ENCODE measurements at places on chromosomes 6 and 20.

GRCh38 chr6:56025795-56026194 lies 150.4 kb upstream of the BMP5 start:
- no peak for DNase-seq

- no peak for DNase-seq
Measured at GRCh38 chr6:136251394-136251793, 1.3 kb upstream of the MTFR2 start.

GRCh38 chr6:125117818-125118217 lies 35.8 kb upstream of the TPD52L1 start:
- DNase-seq = no peak

DNA sequence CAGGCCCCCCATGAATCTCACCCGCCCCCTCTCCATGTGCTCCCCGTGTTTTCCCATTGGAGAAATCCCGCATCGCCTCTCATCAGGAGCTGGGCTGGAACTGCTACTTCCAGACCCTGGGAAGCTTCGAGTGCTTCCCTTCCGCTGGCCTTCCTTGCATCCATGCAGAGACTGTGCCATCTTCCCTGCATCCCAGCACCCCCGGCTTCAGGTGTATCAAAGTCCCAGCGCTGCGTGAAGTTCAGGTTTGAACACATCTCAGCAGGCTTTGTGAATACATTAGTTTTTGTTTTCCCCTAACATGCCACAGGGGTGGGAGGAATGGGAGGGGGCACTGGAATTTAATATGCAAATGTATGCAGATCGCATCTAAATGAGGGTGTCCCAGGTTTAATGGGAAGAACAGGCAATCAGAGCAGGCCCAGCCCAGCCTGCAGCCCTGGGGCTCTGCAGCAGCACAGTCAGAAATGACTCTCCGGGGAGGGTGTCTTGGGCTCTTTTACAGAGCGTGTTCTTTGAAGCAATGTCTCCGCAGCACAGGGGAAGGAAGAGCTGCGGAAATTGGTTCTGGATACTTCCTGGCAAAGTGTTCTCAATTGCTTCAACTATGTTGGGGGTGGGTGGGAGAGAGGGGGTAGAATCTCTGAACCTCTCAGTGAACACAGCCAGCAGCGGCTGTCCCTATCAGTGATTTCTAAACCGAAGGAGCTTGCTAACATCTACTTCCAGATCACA lies 8.3 kb upstream of the MMP9 start:
- DNase-seq = no peak

DNA sequence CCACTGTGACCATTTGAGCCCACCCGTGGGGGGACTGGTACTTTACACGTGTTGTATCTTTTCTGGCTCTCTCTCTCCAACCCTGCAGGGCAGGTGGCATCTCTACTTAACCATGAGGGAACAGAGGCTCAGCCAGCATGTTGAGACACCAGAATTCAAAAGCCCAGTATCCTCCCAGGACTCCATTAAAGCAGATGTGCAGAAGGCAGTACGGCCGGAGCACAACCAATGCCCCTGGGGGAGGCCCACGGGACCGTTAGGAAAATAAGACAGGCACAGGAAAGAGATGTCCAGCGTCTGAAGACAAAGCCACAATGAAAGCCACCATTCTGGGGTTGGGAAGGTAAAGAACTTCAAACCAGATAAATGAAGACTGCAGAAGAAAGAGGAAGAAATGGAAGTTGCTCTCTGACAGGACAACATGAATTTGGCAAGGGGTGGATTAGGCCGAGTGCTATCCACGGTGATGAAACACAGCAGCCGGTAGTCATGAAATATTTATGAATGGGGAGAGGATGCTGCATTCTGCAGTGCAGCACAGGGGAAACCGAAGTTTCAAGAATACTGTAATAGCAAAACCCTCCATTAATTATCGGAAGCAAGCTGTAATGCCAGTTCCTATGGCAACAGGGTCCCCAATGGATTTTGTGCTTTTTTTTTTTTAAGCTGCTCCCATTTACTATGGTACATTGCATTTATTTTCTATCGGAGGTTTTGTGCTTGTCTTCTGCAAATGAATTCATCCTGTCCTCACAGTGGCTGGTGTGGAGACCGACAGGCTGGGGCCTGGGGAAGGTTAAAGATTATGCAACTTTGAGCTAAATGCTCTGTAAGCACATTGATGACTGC lies 179.4 kb downstream of the NRN1 start:
- no peak for DNase-seq

DNA sequence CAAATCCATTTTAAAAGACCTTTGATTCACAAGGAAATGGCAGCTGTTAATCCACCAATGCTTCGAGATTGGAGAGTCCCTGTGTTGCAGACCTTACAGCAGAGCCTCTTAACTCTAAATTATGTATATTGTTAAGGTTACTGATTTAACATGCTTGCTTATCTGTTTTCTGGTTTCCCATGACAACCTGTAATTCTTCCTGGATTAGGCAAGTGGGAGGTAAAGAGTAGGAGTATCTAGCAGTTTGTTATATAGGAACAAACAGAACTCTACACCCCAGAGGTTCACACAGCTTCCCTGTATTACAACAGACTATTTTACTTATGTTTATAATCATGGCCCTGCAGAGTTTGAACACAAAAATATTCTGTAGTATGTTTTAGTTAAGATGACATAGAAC lies 39.5 kb downstream of the NKX2-4 start:
- no peak for DNase-seq

DNA sequence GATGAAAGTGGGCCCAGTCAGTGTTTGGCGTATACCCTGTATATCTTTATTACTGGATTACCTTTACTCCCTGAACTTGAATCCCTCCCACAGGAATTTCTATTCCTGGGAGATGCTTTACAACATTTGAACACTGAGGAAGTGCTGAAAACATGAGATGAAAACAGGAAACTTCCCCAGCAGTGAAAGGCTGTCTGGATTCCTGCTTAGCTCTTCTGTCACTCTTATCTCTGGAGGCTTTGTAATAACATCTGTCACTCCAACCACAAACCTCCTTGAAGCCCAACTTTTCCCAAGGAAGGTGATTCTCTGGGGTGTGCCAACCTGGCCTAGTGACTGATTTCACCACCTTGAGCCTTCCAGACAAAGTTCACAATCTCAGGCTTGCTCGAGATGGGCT lies 264.5 kb upstream of the BMP2 start:
- no peak for DNase-seq

GRCh38 chr20:9068233-9068801 lies 570 bp upstream of the PLCB4 start:
- DNase-seq = peak; percentile 74

DNA sequence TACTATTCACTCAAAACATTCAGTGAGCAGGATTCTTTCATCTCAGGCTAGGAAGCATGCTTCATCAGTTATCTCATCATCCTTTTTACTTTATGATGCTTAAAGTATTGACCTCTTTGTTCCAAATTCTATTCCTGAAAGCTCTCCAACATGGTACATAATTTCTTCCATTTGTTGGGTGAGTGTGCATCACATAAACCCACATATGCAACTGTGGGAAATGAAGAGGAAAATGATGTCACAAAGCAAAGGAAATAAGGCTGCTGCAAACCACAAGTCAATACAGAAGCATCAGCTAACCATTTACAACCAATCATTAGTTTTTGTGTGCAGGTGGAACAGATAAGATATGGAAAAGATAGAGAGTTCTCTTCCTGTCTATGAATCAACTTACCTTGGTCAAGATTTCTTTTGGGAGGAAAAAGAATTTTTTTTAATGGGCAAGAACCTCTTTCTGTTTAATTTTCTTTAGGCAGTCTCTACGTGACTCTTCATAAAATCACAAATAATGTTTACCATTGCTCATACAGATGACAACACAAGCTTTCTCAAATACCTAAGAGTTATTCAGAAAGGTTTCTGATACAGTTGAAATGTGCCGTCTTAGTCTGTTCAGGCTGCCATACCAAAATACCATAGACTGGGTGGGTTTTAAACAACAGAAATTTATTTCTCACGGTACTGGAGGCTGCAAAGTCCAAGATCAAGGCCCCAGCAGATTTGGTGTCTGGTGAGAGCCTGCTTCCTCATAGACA lies 259.9 kb downstream of the ADGRG6 start:
- DNase-seq = no peak

- no peak for DNase-seq
Measured at GRCh38 chr6:123089226-123089625, 93.2 kb downstream of the CLVS2 start.

DNA sequence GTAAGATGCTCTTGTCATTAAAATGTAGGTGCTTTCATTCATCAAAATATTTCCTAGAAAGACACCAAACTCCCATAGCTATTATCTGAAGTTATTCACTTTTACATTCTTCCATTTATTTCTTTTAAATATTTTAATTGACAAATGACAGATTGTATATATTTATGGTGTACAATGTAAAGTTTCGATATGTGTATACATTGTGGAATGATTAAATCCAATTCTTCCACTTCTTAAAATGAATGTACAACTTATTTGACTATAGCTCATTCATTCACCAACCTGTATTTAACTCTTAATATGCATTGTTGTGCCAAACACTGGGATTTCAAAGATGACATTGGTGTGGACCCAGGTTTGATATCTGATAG lies 41.0 kb downstream of the CCN2 start:
- DNase-seq = no peak

GRCh38 chr20:33561692-33562601 lies 72.1 kb downstream of the CBFA2T2 start:
- DNase-seq = peak; percentile 98

DNA sequence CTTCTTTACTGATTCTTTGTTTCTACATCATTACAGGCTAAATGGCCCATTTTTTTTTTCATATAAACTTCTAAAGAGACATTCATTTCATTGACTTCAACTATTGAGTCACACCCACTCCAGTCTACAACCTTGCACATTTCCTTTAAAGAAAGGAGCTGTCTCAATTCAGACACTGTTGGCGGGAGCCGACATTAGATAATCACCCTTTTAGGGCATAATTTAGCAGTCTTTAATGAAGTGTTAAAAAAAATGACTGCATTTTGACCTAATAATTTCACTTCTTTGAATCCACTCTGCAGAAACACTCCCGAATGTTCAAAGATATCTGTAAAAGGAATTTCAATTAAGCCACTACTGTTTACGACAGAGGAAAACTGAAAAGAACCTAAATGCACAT lies 1.5 kb downstream of the EPM2A start:
- DNase-seq = no peak

GRCh38 chr6:152462716-152463115 lies 174.4 kb downstream of the SYNE1 start:
- no peak for DNase-seq

DNA sequence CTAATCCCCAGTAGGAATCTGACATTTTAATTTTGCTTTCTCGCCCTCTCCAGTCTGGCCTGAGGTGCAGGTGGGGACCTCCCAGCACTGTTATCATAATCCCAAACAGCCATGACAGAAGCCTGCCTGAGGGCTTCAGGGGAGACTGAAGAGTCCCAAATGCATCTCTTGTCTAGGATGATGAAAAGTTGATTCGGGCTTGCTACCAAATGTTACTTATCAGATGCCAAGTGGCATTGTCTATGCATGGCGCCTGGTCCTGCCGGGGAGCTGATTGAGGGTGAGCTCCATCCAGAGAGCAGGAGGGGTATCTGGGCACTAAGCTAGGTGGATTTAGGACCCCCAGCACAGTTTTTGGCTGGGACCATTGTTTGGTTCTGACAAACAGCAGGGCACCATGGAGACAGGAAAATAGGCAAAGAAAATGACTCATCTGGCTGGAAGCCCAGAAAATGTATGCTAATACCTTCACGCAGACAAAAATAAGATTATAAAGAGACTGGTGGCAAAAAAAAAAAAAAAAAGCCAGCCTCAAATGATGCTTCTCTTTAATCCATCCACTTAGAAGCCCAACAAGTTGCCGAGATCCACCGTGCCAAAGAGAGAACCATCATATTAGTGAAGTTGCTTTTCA lies 513.7 kb upstream of the SULF2 start:
- peak; percentile 67 for DNase-seq

GRCh38 chr20:48897305-48898010 lies 24.1 kb upstream of the ARFGEF2 start:
- no peak for DNase-seq

GRCh38 chr20:17681726-17682102 lies 328 bp downstream of the RRBP1 start:
- no peak for DNase-seq

DNA sequence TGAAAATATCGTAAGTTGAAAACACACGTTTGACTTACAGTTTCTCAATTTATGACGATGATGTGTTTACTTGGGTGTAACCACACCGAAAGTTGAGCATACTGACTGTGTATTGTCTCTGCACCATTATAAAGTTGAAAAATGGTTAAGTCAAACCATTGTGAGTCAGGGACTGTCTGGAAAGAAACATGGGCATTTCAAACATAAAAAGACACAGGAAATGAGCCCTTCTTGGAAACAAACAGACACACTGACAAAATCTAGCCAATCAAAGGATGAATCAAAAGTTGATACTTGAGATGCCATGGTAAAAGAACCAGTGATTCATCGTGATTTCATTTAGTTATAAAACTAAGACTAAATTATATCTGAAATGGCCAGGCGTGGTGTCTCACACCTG lies 5.3 kb downstream of the POPDC3 start:
- DNase-seq = no peak

DNA sequence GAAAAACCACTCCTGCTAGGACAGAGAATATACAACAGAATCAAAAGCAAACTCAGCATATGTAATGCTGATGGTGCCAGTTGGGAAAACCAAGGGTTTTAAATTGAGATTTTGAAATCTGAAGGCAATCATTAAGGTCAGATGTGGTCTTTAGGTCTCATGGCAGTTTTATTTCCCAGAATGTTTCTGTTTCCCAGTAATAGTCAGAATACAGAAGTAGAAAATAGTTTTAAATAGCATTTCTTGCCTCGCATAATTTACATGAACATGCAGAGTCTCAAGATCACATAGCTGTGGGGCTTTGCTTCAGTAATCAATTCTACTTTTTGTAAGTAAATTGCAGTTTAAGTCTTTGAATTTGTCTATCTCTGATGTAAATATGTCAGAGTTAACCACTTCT lies 58.1 kb downstream of the RNF144B start:
- DNase-seq = no peak

DNA sequence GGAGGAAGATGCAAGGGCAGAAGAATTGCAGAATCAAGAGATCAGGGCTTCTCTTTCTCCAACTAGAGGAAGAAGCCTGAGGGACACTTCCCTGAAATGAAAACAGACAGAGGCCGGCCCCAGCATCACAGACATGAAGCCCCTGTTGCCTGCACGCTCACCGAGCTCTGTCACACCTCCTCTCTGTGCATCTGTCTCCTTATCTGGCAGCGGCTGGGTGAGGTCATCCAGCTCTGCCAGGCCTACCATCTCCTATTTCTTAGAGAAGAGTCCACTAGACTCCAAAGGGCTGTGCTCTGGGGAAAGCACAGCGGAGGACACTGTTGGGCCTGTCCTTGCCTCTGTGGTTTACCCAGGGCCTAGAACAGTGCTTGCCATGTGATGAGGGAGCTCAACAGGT lies 71.9 kb upstream of the MLN start:
- DNase-seq = no peak

DNA sequence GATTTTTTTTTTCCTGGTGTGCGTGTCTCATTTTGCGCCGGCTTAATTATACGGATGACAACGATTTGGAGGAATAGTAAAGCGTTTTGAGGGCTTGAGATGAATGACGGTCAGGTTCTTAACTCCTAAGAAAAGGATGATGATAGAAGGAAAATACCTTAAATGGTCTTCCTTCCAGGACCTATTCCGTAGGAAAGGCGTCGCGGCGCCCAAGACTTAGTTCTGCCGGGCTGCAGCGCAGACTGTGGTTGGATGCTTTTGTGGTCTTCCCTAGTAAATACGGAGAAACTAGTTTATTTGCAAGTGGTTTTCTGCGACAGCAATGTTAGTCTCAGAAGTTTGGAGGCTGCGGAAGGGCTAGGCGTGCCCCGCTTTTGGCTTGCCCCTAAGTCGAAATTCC lies 8.4 kb downstream of the GNAS-AS1 start:
- DNase-seq = no peak
